Effector memory CD4-positive, alpha-beta T cell (primary cell): ENCODE measurements at places on chromosomes 16 and 17.

GRCh38 chr17:77398274-77398673 lies 257.5 kb downstream of the SEC14L1 start:
- peaks cover 61% of the 10 kb centered on the region for H3K4me1 ChIP-seq
- H3K36me3 ChIP-seq, result peaks cover 20% of the 10 kb centered on the region

- H3K36me3 ChIP-seq, result no peaks in the 10 kb centered on the region
- DNase-seq, result no peak
- H3K4me1 ChIP-seq, result no peaks in the 10 kb centered on the region
Observed at GRCh38 chr17:58052945-58053715, 30.1 kb upstream of the DYNLL2 start.

- H3K4me1 ChIP-seq, result peaks cover 13% of the 10 kb centered on the region
- H3K4me3 ChIP-seq, result no peak overlapping the region
- no peaks in the 10 kb centered on the region for H3K27me3 ChIP-seq
- no peak overlapping the region for H3K27ac ChIP-seq
- no peaks in the 10 kb centered on the region for H3K36me3 ChIP-seq
- DNase-seq, result no peak
Observed at GRCh38 chr17:48489781-48490180, 41.0 kb downstream of the HOXB1 start.

DNA sequence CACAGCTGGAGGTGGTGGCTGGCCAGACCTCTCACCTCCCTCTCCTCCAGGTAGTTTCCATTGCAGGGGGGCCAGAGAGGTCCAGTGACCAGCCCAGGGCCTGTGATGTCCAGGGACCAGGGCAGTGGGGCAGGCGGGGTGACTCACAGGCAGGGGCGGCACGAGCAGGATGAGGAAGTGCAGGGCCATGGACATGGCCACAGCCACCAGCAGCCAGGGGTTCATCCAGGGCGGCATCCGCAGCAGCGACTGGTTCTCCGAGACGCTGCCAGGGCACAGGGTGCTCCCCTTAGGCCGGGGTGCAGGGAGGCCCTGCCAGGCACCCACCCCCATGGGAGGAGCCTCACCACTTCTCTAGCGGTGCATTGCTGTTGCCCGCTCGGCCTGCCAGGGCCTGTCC lies 12.9 kb upstream of the P2RX1 start:
- no peaks in the 10 kb centered on the region for H3K4me1 ChIP-seq
- DNase-seq, result no peak
- peaks cover 82% of the 10 kb centered on the region for H3K36me3 ChIP-seq
- no peaks in the 10 kb centered on the region for H3K27me3 ChIP-seq
- peak overlapping the region; percentile 33 for H3K27ac ChIP-seq

- H3K4me3 ChIP-seq, result no peak overlapping the region
- H3K27ac ChIP-seq, result no peak overlapping the region
- H3K4me1 ChIP-seq, result no peaks in the 10 kb centered on the region
- no peaks in the 10 kb centered on the region for H3K27me3 ChIP-seq
- no peak for DNase-seq
Observed at GRCh38 chr17:79114458-79115301, 40.1 kb downstream of the ENGASE start.

- H3K4me1 ChIP-seq, result peaks cover 8% of the 10 kb centered on the region
- no peak overlapping the region for H3K27ac ChIP-seq
- H3K36me3 ChIP-seq, result no peaks in the 10 kb centered on the region
- DNase-seq, result no peak
- no peaks in the 10 kb centered on the region for H3K27me3 ChIP-seq
Observed at GRCh38 chr17:19238167-19238505, 970 bp downstream of the EPN2 start.

- DNase-seq, result no peak
- H3K36me3 ChIP-seq, result no peaks in the 10 kb centered on the region
- no peak overlapping the region for H3K27ac ChIP-seq
- no peak overlapping the region for H3K4me3 ChIP-seq
- H3K27me3 ChIP-seq, result no peaks in the 10 kb centered on the region
- peaks cover 2% of the 10 kb centered on the region for H3K4me1 ChIP-seq
Observed at GRCh38 chr17:15885770-15886169, 59.2 kb upstream of the ADORA2B start.

DNA sequence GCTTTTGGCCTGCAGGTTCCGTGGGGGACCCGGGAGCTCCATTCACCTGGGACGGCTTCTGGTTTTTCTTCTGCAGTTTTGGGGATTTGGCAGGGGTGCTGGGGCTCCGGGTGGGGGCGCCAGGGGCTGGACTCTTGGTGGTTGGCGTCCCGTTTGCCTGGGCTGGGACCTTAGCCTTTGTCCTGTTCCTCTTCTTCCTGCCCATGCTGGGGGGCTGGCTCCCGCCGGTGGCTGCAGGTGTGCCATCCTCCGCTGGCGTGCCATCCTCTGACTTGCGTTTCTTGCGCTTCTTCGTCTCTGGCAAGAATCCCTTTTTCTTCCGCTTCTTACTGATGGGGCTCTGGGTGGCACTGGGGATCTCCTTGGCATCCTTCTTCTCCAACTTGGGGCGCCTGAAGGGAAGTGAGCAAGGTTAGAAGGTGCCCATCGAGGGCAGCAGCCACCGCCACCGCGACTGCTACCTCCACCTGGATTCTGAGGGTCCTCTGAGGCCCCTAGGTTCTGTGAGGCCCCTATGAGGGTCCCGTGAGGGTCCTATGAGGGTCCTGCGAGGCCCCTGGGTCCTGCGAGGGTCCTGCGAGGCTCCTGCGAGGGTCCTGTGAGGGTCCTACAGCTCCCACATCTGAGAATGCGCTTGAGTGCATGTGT lies 15.5 kb downstream of the MYBBP1A start:
- no peak overlapping the region for H3K27ac ChIP-seq
- H3K4me1 ChIP-seq, result no peaks in the 10 kb centered on the region
- H3K27me3 ChIP-seq, result no peaks in the 10 kb centered on the region
- no peak overlapping the region for H3K4me3 ChIP-seq
- peaks cover 61% of the 10 kb centered on the region for H3K36me3 ChIP-seq
- DNase-seq, result no peak

- no peak overlapping the region for H3K27ac ChIP-seq
- H3K4me1 ChIP-seq, result no peaks in the 10 kb centered on the region
- DNase-seq, result no peak
- peaks cover 85% of the 10 kb centered on the region for H3K36me3 ChIP-seq
Observed at GRCh38 chr16:27353853-27354252, 40.1 kb downstream of the IL4R start.

DNA sequence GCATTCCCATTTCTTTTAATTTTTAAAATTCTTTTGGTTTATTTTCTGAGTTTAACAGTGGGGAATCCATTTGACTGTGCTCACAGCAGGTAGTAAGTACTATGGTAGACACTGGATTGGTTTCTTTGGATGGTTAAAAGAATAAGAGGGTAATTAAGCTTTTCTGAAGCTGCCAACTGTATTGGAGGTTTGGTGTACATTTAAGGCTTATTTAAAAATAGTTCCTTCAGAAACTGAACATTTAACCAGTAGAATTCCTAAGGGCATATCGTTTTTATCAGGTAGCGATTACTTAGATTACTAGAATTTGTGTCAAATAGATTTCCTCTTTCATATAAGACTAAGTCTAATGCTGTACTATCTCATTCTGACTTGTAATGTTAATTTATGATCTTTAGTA lies 162.4 kb downstream of the PPM1E start:
- peaks cover 4% of the 10 kb centered on the region for H3K27me3 ChIP-seq
- H3K4me1 ChIP-seq, result no peaks in the 10 kb centered on the region
- no peaks in the 10 kb centered on the region for H3K36me3 ChIP-seq
- no peak overlapping the region for H3K4me3 ChIP-seq
- no peak overlapping the region for H3K27ac ChIP-seq

DNA sequence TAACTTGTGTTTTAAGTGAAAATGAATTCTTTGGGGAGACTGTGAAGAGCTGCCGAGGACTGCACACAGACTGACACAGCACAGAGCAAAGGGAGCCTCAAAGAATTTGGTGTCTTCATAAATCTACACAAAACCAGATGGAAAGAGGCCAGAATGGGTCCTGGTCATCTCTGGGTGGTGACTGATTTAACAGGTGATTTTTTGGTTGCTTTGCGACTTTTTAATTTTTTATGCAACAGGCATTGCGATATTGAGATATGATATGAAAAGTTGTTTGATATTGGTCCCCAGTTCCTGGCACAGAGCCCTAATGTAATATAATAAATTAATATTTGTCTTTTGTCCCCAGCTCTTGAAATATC lies 12.6 kb upstream of the EIF1 start:
- no peak for DNase-seq
- peaks cover 4% of the 10 kb centered on the region for H3K4me1 ChIP-seq
- no peak overlapping the region for H3K4me3 ChIP-seq
- H3K36me3 ChIP-seq, result no peaks in the 10 kb centered on the region

DNA sequence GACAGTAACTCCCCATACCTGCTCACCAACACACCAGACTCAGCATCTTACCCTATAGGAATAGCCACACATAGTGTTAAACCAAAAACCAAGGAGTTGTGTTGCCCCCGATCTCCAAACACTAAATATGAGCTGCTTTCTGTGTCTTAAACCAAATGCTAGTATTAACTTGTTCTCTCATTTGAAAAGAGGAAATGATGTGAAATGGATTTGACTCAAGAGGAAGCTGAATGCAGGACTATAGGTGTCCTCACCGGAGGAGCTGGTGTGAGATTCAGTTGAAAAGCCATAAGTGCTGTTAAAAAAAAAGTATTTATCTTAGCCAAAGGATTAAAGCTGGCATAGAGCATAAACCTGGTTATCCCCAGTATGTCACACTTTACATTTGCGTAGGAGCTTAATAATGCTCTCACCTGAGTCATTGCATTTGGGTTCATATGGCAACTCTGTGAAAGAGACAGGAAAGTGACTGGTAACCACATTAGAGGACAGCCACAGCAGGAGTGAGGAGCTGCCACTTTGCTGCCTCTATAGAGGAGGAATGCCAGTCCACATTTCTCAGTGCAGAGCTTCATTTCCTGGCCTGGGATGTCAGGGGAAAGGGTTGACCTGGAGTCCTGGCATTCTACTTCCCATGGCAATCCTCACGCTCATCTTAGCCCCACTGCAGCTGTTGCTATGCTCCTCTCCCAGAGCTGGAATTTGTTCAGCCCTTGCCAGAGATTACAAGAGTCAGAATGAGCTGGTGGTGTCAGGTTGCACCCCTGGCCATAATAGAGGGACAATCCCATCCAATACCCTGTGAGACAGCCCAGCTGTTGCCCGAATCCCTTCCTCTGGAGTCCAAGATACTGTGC lies 143.3 kb upstream of the ANKFN1 start:
- H3K36me3 ChIP-seq, result no peaks in the 10 kb centered on the region
- H3K4me1 ChIP-seq, result no peaks in the 10 kb centered on the region

DNA sequence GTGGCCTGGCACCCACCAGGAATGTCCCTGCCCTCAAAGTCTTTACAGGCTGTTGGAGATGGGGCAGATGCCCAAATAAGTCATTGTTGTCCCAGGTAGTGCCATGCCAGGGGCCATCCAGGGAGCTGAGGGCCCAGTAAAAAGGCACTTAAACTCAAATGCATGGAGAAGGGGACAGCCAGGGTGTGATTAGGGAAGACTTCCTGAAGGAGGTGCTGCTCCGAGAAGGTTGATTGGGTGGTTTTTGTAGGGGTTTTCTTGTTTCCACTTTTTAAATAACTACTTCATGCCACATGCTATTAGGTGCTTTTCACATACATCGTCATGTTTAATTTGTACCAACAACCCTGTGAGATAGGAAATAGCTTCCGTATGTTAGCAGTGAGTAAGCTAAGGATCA lies 66.9 kb downstream of the RAI1 start:
- H3K4me3 ChIP-seq, result no peak overlapping the region
- H3K36me3 ChIP-seq, result no peaks in the 10 kb centered on the region
- peaks cover 39% of the 10 kb centered on the region for H3K4me1 ChIP-seq
- no peaks in the 10 kb centered on the region for H3K27me3 ChIP-seq

DNA sequence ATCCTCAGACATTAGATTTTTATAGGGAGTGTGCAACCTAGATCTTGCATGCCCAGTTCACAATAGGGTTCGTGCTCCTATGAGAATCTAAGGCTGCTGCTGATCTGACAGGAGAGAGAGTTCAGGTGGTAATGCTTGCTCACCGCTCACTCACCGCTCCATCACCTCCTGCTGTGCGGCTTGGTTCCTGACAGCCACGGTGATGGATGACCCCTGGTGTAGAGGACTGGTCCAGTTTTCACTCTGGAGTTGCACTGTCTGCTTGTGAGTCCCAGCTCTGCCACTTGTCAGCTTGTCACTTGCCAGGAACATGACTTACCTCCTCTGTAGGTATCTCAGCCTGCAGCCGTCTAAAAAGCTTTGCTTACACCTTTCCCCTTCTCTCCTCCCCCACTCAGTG lies 214.6 kb downstream of the SNX29 start:
- no peaks in the 10 kb centered on the region for H3K27me3 ChIP-seq
- H3K27ac ChIP-seq, result no peak overlapping the region
- no peaks in the 10 kb centered on the region for H3K4me1 ChIP-seq
- no peaks in the 10 kb centered on the region for H3K36me3 ChIP-seq
- H3K4me3 ChIP-seq, result no peak overlapping the region

DNA sequence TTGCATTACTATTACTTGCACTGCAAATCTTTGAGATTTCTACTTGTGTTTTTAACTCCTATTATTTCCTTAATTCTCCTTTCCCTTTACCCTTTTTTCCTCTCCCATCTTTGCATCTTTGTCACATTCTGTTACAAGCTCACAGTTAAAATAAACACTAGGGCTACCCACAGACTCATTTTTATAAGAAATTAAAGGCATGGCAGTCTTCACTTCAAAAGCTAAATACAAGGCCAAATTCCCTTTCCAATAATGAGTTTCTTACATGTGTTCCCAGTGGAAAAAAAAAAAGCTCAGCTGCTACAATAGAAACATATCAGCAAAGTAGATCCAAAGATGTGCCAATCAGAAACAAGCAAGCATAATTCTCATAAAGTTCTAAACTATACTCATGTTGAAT lies 3.7 kb upstream of the BRIP1 start:
- H3K27ac ChIP-seq, result no peak overlapping the region
- no peaks in the 10 kb centered on the region for H3K27me3 ChIP-seq
- H3K4me1 ChIP-seq, result peaks cover 6% of the 10 kb centered on the region
- H3K36me3 ChIP-seq, result peaks cover 33% of the 10 kb centered on the region
- no peak overlapping the region for H3K4me3 ChIP-seq

DNA sequence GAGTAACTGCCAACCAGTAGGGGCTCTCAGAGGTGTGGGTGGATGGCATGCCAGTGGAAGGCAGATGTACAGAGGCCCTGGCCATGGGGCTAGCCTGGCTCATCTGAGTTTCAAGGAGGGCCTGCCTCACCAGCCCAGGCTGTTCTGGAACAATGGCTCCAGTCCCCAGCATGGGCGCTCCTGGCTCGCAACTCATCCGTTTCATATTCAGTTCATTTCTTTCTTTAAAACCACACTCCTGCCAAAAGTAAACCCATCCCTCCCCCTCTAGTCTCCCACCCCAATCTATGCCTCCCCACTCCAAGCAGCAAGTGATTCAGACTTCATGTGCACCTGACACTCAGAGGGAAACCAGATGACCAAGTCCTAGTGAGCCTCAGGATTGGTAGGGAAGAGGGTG lies 2.4 kb downstream of the CCL13 start:
- H3K36me3 ChIP-seq, result no peaks in the 10 kb centered on the region
- DNase-seq, result no peak
- no peaks in the 10 kb centered on the region for H3K27me3 ChIP-seq

GRCh38 chr16:12449374-12449773 lies 354.3 kb downstream of the CPPED1 start:
- no peak overlapping the region for H3K27ac ChIP-seq
- H3K27me3 ChIP-seq, result no peaks in the 10 kb centered on the region
- H3K36me3 ChIP-seq, result peaks cover 4% of the 10 kb centered on the region
- no peak for DNase-seq
- no peaks in the 10 kb centered on the region for H3K4me1 ChIP-seq
- no peak overlapping the region for H3K4me3 ChIP-seq
